ENCODE measurements at places on chromosomes 3 and 15. TPM values are rescaled to one million over a fixed set of nuclear protein-coding genes. Genes with fewer than 3 reads are reported as not detected.

The TMEM266 gene
- total RNA-seq, result 6.2 TPM

The SLC28A1 gene
- total RNA-seq, result 0.16 TPM

DNA sequence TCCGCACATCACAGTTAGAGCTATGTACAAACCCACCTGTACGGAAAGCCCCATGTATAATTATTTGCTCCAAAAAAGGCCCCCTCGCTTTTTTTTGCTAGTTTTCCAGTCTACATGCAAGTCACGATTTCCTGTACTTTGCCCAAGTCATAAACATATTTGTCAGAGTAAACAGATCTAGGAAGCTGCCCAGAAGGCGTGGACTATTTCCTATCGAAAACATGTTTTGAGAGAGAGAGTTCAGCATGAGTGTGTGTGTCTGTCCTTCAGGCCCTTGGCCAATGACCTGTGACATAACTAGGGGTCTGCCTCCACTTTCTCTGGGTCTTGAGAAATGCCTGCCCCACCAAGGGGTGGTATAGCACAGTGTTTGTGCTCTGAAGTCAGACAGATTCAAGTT, 72.7 kb upstream of the HACD2 start:
- DNase-seq, result no peak

GRCh38 chr3:119228373-119229145, 12.1 kb downstream of the B4GALT4 start:
- DNase-seq, result no peak

Data from WTC11 (cell line).